ENCODE measurements at places on chromosomes 1 and 21.

DNA sequence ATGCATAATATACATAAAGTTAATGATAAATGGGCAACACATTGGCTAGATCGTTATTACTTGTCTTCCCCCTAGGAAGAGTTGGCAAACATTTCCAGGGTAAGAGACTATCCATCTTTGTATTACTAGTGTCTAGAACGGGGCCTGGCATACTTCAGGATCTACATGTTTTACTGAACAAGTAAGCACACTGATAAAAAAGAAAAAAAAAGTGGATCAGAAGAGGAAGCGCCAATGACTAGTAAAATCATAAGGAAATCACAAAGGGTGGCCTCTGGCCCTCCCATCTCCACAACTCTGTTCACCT is 482 bp downstream of the TM2D1 start:
- DNase-seq = no peak

- DNase-seq = no peak
Measured at GRCh38 chr1:248187363-248187762, 9.7 kb upstream of the OR2M3 start.

- DNase-seq = no peak
Measured at GRCh38 chr1:229874609-229875008, 192.4 kb upstream of the GALNT2 start.

- DNase-seq = no peak
Measured at GRCh38 chr1:4021136-4021973, 121.3 kb upstream of the C1orf174 start.

- no peak for DNase-seq
Measured at GRCh38 chr1:76425201-76426145, 350.9 kb downstream of the ST6GALNAC3 start.

DNA sequence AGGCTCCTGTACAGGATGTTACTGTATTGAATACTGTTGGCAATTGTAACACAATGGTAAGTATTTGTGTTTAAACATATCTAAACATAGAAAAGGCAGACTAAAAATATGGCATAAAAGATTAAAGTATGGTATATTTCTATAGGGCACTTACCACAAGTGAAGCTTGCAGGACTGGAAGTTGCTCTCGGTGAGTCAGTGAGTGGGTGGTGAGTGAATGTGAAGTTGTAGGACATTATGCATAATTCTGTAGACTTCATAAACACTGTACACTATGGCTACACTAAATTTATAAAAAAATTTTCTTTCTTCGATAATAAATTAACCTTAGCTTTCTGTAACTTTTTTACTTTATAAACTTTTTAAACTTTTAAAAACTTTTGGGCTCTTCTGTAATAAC is 13.7 kb upstream of the TRIM62 start:
- no peak for DNase-seq

GRCh38 chr1:197143276-197143675 is 3.2 kb downstream of the ASPM start:
- no peak for DNase-seq

- no peak for DNase-seq
Measured at GRCh38 chr1:163071405-163072255, 2.5 kb downstream of the RGS4 start.

- no peak for DNase-seq
Measured at GRCh38 chr1:160549665-160550006, 26.6 kb upstream of the SLAMF6 start.

DNA sequence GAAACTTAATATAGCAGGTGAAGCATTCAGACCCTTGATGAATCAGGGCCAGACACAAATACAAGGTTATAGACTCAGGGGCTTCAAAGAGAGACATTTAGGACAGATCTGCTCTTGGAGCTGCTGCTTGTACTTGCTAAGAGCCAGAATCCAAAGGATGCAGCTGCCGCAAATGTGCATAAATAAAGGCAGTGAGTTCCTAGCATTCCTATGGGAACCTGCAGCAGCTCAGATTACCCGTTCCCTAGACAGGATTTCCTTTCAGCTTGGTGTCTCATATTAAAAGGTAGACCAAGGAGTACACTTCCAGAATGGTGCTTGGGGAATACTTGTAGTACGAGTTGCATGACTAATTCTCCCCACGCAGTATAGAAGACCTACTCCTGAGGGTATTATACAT is 9.7 kb upstream of the LRRC53 start:
- no peak for DNase-seq

Data from right renal cortex interstitium (tissue), 3 donors.